ENCODE measurements at places on chromosomes 16 and 17.

DNA sequence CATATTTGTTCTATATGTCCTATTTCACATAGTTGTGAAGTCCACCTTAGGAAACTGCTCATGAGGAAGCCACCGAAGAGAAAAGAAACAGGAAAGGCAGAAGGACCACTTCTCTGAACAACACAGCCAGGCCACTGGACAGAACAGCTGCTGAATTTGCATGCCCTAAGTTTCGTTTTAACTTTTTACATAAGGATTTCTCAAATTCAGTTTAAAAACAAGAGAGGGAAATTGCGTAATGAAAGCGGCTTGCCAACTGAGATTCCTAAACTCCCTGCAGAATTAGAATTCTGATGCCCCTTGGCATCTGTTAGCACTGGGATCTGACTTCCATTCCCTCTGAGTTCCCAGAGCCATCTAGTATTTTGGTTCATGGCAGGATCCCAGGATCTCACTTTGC is 5.0 kb upstream of the CCL8 start:
- DNase-seq, result no peak

- no peak for DNase-seq
Measured at GRCh38 chr17:27293359-27293897, 486 bp upstream of the WSB1 start.

DNA sequence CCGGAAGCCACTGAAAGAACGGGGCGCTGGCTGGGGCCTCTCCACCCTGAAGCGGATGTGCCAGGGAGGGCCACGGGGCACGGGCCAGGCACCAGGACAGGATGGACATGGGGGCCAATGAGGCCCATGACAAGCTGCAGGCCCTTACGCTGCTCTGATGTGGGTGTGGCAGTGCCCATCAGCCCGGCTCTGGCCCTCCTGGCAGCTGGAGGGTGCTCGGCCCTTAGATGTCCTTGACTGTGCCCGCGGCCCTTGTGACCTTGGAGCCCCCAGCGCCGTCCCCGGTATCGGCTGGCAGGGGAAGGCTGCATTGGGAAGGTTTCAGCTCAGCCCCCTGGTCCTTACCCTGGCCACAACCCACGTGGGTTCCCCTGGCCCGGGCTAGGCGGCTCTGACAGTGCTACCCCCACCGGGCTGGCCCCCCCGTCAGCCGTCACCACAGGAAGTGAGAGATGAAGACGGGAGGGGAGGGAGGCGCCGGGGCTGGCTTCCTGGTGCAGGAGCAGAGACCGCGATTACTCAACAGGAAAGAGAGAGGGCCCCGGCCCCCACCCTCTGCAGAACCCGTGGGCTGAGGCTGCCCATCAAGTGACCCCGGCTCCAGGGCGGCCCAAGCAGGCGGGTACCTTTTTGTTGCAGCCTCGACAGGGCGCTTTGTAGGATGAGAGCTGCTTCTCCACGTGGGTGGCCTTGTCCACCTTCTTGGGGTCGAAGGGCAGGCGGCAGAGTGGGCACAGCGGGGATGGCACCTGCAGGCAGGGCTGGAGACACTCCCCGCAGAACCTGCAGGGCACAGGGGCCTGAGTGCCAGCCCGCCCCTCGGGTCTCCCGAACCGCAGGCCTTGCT is 5.3 kb downstream of the RNF166 start:
- DNase-seq, result peak; percentile 10

- no peak for DNase-seq
Measured at GRCh38 chr17:50221864-50222545, 20.6 kb upstream of the COL1A1 start.

DNA sequence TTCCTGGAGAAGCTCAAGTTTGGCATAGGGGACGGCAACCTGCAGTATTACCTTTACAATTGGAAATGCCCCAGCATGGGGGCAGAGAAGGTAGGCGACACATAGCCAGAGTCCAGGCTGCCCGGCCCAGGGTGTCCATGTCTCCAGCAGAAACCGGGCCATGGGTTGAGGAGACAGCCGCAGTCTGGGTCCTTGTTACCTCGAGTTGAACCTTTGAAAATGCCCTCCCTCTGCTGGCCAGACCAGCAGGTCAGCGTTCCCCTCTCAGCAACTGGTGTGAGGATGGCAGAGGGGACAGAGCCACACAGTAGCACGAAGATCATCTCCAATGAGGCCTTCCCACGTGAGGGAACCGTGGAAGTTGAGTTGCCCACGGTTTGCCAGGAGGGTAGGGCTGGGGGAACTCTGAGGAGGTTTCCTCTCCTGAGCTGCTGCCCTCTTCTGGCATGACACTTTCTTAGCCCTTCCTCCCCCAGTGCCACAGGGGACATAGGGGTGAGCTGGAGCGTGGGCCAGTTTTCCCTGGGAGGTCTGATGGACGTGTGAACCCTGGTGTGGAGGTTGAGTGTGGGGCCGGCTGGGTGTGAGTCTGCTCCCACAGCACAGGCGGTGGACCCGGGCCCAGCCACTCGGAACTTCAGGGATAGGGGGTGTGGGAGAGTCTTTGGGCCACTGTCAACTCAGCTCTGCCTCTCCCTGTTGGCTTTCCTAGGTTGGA is 27.2 kb downstream of the PLCD3 start:
- DNase-seq, result no peak

- no peak for DNase-seq
Measured at GRCh38 chr16:85200471-85201278, 88.4 kb upstream of the CIBAR2 start.

DNA sequence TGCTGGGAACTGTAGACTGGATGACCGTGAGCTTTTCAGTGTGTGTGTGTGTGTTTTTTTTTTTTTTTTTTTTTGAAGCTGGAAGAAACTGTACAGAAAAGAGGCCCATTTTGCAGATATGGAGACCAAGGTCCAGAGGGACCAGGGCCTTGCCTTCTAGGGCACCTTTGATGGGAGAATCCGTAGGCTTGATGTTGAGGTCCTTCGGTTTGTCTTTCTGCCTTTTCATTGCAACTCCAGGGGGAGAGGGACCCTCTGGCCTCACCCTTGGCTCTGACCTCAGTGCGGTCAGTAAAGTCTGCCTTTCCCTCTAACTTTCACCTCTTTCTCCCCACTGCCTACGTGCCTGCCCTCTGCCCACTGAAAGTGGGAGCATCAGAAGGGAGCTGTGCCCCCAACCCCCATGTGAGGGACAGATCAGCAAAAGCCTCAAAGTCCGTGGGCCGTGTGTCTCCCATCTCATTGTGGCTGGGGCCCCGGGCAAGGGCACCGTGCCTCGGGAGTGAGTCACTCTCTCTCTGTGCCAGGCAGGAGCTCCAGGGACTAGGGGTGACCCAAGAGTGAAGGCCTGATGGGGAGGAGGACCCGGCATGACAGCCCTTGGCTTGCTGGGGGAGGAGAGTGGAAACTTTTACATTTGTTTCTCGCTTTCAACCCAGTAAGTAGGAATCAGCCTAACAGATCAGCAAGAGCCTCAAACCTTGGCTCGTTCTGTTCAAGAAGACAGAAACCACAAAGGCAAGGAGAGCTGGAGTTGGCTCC is 123.6 kb downstream of the CMIP start:
- DNase-seq, result peak; percentile 22

- no peak for DNase-seq
Measured at GRCh38 chr16:12157517-12158093, 181.1 kb downstream of the SNX29 start.

- peak; percentile 34 for DNase-seq
Measured at GRCh38 chr16:64983963-64984362, 137.9 kb downstream of the CDH11 start.

- no peak for DNase-seq
Measured at GRCh38 chr17:2025220-2025621, at the start of gene RTN4RL1. TSS of gene RTN4RL1 (minus strand) at chr17:2025334. CDS start at chr17:2024865, 469 bp downstream.

- DNase-seq, result no peak
Measured at GRCh38 chr17:8496081-8496480, 60.4 kb downstream of the NDEL1 start.

DNA sequence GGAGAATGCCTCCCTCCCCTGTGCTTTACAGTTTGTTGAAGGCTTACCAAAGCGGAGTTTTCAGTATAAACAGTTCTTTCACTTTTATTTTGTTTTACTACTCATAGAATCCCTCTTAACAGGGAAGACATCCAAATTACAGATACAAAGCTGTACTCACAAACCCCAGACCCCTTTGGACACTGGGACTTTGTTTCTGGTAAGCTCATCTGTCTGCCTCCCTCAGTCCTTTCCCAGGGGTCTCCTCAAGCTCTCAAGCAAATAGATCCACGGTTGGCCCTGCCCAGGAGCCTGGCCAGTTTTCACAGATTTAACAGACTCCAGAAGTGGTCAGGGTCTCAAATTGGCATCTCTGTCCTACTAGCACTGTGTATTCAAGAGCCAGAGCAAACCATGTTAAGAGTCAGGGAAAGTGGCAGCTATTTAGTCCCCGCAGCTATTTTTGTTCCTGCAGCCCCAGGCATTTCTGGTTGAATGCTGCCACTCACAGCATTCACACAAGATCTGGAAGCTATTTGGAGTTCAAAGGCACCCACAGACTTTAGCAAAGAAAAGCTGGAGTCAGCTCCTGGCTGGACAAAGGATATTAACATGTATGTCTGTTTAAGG is 54.2 kb downstream of the TMEM100 start:
- no peak for DNase-seq

GRCh38 chr17:73371836-73372235 is 60.0 kb upstream of the CDC42EP4 start:
- no peak for DNase-seq
